ENCODE measurements at places on chromosomes 5 and 9.

- DNase-seq, result no peak
These were observed 7.7 kb upstream of the TSLP start for GRCh38 chr5:111063709-111064322.

GRCh38 chr5:138064526-138064925, 19.3 kb upstream of the WNT8A start:
- no peak for DNase-seq

- no peak for DNase-seq
These were observed 65.9 kb downstream of the CYFIP2 start for GRCh38 chr5:157331807-157332206.

- DNase-seq, result no peak
These were observed 5.7 kb downstream of the RPP25L start for GRCh38 chr9:34606190-34606589.

DNA sequence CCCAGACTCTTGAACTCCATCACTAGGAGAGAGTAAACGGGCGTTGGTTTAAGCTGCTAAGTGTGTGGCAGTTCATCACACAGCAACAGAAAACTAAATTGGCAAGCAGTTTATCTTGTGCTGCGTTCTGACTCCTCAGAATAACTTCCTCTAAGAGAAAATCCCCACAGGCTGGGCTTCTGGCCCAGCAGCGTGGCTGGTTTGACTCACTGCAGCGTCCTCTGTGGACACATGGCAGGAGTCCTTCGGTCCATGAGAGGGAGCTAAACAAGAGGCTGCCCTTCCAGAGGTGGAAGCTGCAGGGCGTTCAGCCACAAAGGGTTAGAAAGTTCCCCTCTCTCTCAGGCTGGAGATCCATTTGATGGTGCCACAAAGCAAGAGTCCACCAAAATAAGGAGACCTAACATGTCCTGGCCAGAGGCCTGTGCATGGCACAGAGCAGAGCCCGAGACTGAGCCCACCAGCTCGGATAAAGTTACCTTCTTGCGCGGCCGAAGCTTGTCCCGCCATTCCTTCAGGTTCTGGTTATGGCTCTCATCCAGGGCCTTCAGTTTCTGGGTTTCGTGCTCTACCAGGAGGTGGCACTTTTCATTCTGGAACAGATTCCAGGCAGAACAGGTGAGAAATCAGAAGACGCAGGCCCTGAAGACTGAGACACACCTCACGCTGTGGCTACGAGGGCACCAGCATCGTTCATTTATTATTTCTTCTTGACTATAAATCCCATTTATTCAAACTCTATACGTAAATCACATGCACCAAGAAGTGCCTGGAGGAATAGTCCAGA, 46.2 kb upstream of the FBXW11 start:
- DNase-seq, result no peak

DNA sequence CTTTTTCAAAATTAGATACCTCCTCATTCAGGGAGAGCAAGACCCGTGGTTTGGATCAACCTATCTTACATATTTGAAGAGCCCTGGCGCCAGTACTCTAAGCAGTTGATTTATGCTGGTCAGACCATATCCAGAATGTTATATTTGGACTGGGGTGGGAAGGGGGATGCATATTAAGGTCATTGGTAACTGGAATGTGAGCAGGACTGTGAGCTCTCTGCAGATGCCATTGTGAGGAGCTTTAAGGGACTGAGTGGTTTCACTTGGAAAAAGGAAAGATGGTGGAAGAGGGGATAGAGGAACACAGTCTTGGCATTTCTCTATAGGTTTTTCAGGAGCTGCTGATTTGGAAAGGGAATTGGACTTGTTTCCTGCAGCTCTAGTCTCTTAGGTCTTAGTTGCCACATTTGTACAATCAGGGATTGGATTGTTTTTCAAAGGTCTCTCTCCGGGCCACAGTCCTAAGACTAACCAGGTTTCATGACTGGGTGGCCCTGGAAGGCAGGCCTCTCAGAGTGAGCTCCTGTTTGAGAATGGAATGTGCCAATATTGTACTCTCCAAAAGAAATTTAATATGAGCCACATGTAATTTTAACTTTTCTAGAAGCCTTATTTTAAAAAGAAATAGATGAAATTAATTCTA, 25.8 kb upstream of the F2R start:
- DNase-seq, result no peak

GRCh38 chr9:129612815-129613519, 7.9 kb downstream of the C9orf50 start:
- no peak for DNase-seq

- no peak for DNase-seq
These were observed 21.0 kb upstream of the WWC1 start for GRCh38 chr5:168270476-168270875.

GRCh38 chr9:117494401-117495090, 79.7 kb upstream of the ASTN2 start:
- DNase-seq, result no peak

DNA sequence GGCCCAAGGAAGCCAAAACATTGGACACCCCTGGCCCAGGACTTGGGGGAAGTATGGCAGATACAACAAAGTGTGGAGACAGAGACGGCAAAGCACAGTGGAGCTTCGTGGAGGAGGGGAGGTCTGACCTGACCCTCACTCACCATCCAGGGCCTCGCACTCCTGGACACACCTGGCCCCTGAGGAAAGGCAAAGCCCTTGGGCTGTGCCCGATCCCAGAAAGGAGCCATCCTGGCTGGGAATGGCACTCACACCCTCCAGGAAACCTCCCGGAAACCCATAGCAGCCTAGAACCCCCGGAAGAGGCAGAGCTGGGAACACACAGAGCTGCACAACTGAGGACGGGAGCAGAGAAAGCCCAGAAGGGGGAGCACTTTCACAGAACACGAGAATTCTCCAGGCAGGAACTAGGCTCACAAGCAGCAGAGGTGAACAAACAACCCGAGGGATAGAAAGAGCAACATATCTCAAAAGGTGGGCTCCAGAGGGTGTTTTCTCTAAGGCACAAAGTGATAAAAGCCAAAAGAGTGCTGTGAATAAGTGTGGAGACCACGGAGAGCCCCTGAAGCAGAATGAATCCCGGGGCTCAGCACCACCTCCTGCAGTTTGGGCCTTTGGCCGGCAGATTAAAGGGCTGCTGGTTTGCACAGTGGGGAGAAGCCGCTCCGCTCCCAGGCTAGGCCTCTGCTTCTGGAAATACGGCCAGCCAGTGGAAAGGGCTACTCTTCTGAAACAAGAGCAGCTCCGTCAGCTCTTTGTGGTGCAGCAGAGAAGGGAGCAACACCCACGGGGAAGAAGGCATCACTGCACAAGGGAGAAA, 108.2 kb downstream of the UBE2R2 start:
- no peak for DNase-seq

GRCh38 chr5:98638111-98638510, 135.4 kb upstream of the RGMB start:
- DNase-seq, result no peak

GRCh38 chr9:97315550-97315949, 8.1 kb downstream of the CCDC180 start:
- no peak for DNase-seq

- DNase-seq, result no peak
These were observed 69.1 kb downstream of the MYO10 start for GRCh38 chr5:16866795-16867576.

- DNase-seq, result no peak
These were observed 85.2 kb downstream of the ATG10 start for GRCh38 chr5:82057051-82057450.

GRCh38 chr5:124651663-124652513, 94.6 kb downstream of the ZNF608 start:
- no peak for DNase-seq

DNA sequence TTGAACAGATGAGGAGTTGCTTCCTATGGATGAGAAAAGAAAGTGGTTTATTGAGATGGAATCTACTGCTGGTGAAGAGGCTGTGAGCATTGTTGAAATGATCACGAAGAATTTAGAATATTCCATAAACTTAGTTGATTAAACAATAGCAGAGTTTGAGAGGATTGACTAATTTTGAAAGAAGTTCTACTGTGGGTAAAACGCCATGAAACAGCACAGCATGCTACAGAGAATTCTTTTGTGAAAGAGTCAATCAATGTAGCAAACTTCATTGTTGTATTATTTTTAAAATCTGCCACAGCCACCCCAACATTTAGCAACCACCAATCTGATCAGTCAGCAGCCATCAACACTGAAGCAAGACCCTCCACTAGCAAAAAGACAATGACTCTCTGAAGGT, 309.1 kb downstream of the SPOCK1 start:
- DNase-seq, result no peak

DNA sequence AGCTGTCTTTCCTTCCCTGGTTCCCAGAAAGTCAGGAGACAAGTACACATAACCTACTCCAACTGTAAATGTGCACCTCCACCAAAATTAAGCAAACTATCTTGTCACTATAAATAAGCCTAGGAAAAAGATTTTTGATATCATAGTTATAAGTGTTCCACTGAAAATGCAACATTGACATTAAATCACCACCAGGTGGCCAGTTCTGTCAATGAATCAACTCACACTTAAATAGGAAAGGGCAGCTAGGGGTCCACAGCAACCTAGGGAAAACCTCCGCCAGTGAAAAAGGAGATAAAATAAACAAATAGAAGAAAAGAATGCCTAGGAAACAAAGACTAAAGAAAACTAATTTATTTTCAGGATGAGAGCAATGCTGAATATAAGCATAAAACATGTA, 243.0 kb upstream of the PTPRD start:
- DNase-seq, result no peak

GRCh38 chr5:62773460-62773859, 194.8 kb downstream of the LRRC70 start:
- DNase-seq, result no peak

GRCh38 chr9:78261403-78262001, 25.6 kb downstream of the CEP78 start:
- no peak for DNase-seq

DNA sequence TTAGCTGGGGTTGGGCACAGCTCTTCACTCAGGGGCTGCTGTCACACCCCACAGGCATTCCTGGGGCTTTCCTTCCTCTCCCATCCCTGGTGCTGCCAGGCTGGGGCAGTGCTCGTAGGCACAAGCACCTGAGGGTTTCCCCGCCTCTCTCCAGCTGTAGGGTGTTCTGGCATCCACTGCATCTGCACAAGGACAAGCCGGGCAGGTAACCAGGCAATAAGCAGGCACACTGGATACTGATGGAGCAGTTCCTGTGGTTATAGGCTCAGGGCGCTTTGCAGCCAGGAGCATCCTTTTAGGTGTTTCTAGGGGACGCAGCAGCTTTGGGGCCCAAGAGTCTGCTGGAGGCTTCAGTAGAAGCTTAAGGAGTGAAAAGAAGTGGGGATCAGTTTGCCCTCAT, 56.8 kb downstream of the ARHGEF37 start:
- no peak for DNase-seq

GRCh38 chr9:133973111-133973790, 18.9 kb downstream of the VAV2 start:
- DNase-seq, result no peak

GRCh38 chr9:13520069-13520468, 240.6 kb upstream of the MPDZ start:
- no peak for DNase-seq

- DNase-seq, result no peak
These were observed 380.7 kb downstream of the MRPS30 start for GRCh38 chr5:45189481-45189880.

DNA sequence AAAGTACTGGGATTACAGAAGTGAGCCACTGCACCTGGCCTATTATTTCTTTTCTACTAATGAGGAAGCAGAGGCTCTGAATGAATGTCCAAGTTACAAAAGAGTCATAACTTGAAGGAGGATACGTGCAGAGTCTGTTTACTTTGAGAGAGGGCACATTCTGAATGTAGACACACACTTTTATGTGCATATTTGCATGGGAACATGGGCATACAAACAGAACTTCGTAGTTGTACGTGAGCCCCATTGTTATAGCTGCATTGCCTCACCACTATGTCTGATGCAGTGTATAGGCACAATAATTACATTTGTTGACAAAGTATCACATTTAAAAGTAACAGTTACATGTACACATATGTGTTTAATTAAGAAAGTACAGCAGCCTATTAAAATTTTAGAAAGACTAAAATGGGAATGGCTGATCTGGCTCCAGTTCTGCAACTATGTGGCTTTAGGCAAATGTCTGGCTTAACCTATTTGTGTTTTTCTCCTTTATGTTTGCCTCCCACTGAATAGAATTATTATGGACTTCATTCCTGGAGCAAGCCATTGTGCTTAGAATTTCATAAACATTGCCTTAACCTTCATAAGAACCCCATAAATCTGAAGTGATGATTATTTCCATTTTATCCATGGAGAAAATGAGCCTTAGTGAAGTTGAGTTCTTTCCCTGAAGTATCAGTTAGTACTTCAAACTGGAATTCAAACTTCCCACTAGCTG, 3.0 kb upstream of the DPYSL3 start:
- no peak for DNase-seq

GRCh38 chr9:18675973-18676372, 202.0 kb downstream of the ADAMTSL1 start:
- no peak for DNase-seq

DNA sequence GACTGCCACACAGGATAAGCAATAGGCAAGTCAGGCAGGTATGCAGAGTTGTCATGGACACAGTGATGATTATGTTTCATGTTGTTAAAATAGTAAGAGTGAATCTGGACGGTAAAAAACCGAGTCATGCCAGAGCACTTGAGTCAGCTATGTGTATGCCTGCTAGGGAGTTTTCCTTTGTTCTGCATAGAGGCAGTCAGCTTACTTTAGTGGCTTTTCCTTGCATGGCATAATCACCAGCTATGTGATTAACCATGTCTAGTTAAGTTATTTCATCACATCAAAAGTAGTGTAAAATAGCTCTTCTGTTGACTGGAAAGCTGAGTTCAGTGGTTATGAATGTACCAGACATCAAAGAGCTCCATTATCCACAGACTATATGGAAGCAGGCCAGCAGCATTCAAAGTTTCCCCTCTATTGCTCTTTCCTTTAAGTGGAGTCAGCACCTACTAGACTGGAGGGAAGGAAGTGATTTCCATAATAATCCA, 989.8 kb downstream of the TLE1 start:
- no peak for DNase-seq

DNA sequence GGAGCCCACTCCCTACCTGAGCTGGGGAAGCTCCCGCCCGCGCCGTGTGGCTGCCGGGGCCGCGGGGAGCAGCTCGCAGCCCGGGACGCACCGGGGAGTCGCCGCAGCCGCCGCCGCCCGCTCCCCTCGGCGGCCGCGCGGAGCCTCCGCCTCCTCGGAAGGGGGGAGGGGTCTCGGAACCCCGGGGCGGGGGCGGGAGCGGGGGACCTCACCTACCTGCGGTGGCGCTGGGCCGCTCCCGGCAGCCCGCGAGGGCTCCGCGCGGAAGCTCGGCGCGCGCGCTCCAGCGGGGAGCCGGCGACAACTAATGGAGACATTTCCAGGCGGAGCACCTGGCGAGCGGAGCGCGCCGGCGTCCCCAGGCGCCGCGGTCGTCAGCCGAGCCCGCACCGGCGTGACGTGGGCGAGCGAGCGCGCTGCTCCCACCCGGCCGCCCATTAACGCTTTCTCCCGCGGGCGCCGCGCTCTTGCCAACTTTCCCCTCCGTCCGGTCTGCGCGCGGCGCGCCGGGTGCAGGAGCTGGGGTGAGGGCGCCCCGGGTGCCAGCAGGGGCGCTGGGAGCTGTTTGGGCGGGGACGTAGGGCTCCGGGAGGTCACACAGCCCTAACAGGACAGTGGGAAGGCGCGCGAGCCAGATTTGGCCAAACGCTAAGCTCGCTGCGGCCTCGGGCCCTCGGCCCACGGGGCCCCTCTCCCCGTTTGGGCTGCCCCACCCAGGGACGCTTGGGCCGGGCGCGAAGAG, 4.3 kb upstream of the IRX4 start:
- no peak for DNase-seq

Data from effector CD4-positive, alpha-beta T cell (primary cell).